ENCODE measurements at places on chromosomes 7 and 10.
A peak's percentile ranks its signal among the peaks of the same experiment; 100 is the strongest.

DNA sequence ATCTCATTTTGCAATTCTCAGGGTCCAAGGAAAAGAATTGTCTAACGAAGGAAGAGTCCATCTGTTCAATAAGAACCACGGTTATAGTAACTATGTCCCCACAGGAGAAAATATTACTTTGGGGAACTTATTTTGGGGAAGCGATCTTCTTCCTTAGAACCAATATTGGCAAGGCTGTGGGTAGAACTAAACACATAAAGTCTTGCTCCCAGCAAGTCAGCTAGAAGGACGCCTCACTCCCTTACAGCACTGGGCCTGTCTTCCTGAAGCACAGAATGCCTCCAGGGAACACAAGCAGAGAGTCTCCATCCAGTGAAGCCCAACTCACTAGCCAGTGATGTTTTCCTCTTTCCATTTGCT, 30.2 kb downstream of the C10orf71 start:
- peaks cover 15% of the 10 kb centered on the region for H3K27me3 ChIP-seq
- H3K36me3 ChIP-seq, result peaks cover 3% of the 10 kb centered on the region
- no peak overlapping the region for H3K27ac ChIP-seq
- no peak overlapping the region for H3K4me3 ChIP-seq
- peaks cover 3% of the 10 kb centered on the region for H3K4me1 ChIP-seq

DNA sequence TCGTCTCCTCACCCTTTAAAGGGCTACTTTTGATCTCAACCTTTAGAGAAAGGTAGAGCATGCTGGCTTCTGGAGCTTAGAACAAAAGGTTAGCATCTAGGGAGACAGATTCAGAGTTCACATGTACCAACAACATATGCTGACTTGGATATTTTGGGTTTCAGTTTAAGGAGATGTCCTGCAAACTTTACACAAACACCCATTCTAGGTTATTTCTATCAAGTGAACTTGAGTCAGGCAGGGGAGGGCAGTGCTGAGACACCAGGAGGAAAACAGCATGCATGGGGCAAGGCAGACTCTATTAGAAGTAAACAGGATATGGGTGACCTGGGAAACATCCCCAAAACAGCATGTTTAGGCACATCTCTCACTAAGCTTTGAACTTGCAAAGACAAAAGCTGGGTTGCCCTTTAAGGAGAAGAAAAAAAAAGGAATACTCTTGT, 43.8 kb downstream of the ARL4A start:
- H3K4me1 ChIP-seq, result peaks cover 15% of the 10 kb centered on the region
- no peaks in the 10 kb centered on the region for H3K27me3 ChIP-seq
- H3K4me3 ChIP-seq, result peak overlapping the region; percentile 79
- H3K36me3 ChIP-seq, result peaks cover 2% of the 10 kb centered on the region
- DNase-seq, result no peak

- no peak for DNase-seq
- no peaks in the 10 kb centered on the region for H3K27me3 ChIP-seq
- no peak overlapping the region for H3K27ac ChIP-seq
- no peak overlapping the region for H3K4me3 ChIP-seq
Observed at GRCh38 chr7:36878288-36878687, 154.0 kb upstream of the AOAH start.

DNA sequence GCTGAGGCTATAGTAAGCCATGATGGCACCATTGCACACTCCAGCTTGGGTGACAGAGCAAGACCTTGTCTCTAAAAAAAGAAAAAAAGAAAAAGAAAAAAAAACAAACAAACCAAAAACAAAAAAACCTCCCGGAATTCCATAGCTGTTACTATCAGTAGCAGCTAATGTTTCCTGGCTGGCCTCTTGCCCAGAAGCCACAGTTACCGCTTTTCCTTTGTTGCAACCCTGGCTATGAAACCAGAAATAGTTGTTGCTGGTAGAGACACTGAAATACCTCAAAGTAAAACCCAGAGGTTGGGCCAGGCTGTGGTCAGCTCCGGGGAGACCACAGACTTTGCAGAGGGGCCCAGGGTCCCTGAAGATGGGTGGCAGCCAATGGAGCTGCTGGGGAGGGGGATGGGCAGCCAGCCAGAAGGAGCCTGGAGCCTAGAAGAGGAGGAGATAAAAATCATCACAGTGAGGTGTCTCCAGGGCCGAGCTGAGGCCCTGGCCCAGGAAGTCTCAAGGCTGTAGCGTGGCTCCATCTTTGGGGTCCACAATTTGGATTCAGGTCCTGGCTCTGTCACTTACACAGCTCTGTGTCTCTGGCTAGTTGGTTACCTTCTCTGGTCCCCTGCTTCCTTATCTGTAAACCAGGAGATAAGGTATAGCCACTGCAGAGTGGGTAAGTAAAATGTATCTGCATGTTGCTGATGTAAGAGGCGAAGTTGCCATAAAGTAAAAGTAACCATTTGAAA, 3.4 kb upstream of the CHST12 start:
- no peaks in the 10 kb centered on the region for H3K27me3 ChIP-seq
- peaks cover 3% of the 10 kb centered on the region for H3K36me3 ChIP-seq
- peaks cover 26% of the 10 kb centered on the region for H3K4me1 ChIP-seq
- H3K27ac ChIP-seq, result peak overlapping the region; percentile 85
- DNase-seq, result no peak

DNA sequence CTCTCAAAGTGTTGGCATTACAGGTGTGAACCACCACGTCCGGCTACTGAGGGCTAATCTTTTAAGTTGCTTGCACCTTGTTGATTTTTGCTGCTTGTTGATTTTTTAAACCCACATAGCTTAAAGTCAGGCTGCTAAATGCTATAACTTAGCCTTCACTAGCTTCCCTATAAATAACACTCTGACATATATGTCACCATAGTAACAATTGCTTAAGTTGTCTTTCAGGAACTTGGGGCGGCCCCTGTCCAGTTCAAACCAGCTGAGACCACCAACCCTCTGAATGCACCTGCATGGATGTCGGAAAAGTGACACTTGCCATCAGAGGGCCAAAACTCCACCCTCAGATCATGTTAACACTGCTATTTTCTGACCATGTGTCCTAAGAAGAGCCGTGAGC, 47.3 kb downstream of the ST8SIA6 start:
- no peak for DNase-seq
- H3K36me3 ChIP-seq, result no peaks in the 10 kb centered on the region
- H3K27ac ChIP-seq, result no peak overlapping the region
- H3K27me3 ChIP-seq, result peaks cover 6% of the 10 kb centered on the region
- no peak overlapping the region for H3K4me3 ChIP-seq

DNA sequence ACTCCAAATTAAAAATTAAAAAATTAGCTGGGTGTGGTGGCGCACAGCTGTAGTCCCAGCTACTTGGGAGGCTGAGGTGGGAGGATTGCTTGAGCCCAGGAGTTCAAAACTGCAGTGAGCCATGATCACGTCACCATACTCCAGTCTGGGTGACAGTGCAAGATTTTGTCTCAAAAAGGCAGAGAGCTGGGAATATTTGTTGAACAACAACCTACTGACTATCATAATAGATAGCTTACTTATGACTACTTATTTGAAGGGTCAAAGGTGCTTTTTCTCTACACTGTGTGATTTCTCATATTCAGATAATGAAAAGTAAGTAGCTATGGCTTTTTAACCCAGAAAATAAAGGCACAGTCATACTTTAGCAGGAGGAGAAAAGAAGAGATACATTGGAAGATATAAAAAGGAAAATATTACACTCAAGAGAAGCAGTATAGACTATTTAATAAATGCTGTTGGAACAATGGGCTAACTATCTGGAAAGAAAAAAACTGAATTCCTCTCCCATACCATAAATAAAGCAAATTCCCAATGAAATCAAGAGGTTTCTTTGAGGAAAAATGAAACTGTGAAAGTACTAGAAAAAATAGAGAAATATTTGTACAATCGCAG, 6.7 kb downstream of the GSDME start:
- H3K36me3 ChIP-seq, result peaks cover 2% of the 10 kb centered on the region
- no peak for DNase-seq
- peaks cover 54% of the 10 kb centered on the region for H3K27me3 ChIP-seq
- H3K4me1 ChIP-seq, result peaks cover 7% of the 10 kb centered on the region
- H3K4me3 ChIP-seq, result no peak overlapping the region

GRCh38 chr10:78028438-78029268, 662 bp downstream of the POLR3A start:
- DNase-seq, result no peak
- no peaks in the 10 kb centered on the region for H3K27me3 ChIP-seq
- H3K4me1 ChIP-seq, result peaks cover 28% of the 10 kb centered on the region
- peak overlapping the region; percentile 99 for H3K27ac ChIP-seq
- H3K36me3 ChIP-seq, result peaks cover 10% of the 10 kb centered on the region

- H3K4me1 ChIP-seq, result peaks cover 10% of the 10 kb centered on the region
- no peak overlapping the region for H3K27ac ChIP-seq
- no peak for DNase-seq
- H3K36me3 ChIP-seq, result no peaks in the 10 kb centered on the region
- no peak overlapping the region for H3K4me3 ChIP-seq
Observed at GRCh38 chr7:48114115-48114514, 25.1 kb downstream of the UPP1 start.

DNA sequence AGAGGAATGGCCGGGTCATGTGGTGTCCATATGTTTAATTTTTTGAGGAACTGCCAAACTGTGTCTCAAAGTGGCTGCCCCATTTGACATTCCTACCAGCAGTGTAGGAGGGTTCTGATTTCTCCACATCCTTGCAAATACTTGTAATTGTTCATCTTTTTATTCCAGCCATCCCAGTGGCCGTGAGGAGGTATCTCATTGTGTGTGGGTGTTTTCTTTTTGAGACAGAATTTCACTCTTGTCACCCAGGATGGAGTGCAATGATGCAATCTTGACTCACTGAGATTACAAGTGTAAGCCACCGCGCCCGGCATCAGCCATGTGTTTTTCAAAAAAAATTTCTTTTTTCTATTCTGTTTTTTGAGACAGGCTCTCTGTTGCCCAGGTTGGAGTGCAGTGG, 38.7 kb upstream of the DLG5 start:
- peaks cover 4% of the 10 kb centered on the region for H3K27me3 ChIP-seq
- peaks cover 2% of the 10 kb centered on the region for H3K4me1 ChIP-seq
- no peak for DNase-seq
- H3K36me3 ChIP-seq, result peaks cover 2% of the 10 kb centered on the region
- H3K27ac ChIP-seq, result no peak overlapping the region

DNA sequence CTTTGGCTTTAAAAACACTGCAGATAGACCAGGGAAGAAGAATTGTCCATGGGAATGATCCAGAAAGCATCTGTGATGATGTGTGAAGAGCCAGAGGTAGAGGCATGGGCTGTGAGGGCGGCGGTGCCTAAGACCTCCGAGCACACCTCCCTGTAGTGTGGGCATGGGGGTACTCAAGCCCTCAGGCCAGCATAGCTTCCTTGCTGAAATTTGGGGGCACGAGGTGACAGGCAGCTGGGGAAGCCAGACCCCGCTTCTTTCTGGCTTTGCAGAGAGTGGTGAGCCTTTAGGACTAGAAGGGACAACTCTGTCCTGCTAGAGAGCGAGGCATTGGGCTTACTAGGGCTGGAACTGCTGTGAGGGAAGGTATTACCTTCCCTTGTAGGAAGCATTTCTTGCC, 187.7 kb upstream of the SH2B2 start:
- no peaks in the 10 kb centered on the region for H3K4me1 ChIP-seq
- DNase-seq, result no peak
- no peak overlapping the region for H3K4me3 ChIP-seq
- H3K27ac ChIP-seq, result no peak overlapping the region

DNA sequence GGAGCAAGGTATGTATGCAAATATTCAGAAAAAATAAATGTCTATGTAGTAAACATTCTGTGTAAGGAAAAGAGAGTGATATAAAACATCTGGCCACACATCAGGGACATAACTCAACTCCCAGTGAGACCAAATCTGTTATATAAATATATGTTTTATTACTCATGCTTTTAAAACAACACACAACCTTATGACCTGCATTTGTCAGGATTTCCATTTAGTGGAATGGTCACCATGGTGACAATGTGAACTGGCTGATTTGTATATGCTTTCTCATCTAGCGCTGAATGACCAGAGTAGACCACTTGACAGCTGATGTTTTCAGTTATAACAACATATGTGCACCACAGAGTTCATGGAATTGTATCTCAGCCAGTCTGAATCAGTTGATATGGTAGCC, 551.7 kb downstream of the HTR7 start:
- H3K27ac ChIP-seq, result no peak overlapping the region
- no peaks in the 10 kb centered on the region for H3K27me3 ChIP-seq
- no peaks in the 10 kb centered on the region for H3K4me1 ChIP-seq

GRCh38 chr10:114758331-114758730, 63.2 kb upstream of the FHIP2A start:
- H3K36me3 ChIP-seq, result peaks cover 4% of the 10 kb centered on the region
- DNase-seq, result no peak
- H3K27ac ChIP-seq, result no peak overlapping the region
- peaks cover 3% of the 10 kb centered on the region for H3K4me1 ChIP-seq

GRCh38 chr10:117718986-117719920, 176.7 kb downstream of the EMX2 start:
- H3K4me3 ChIP-seq, result no peak overlapping the region
- H3K36me3 ChIP-seq, result no peaks in the 10 kb centered on the region
- H3K27me3 ChIP-seq, result peaks cover 27% of the 10 kb centered on the region
- no peaks in the 10 kb centered on the region for H3K4me1 ChIP-seq
- no peak overlapping the region for H3K27ac ChIP-seq
- DNase-seq, result no peak

DNA sequence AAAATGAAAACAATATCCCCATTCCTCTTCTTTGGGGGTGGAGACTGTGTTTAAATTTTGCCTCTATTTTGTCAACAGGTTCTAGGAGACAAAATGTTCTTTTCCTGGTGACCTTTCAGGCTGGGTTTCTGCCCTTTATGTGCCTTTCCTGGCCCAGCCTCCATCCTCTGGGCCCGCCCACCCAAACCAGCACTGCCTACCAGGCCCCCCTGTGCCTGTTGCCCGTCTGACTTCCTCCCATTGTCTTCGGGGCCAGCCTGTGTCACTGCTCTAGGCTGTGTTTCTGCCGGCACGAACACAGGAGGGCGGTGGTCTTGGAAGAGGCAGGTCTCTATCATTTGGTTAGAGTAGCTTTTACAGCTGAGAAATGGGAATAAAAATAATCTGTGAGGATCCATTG, 13.9 kb downstream of the TSPAN14 start:
- DNase-seq, result peak; percentile 43
- H3K4me1 ChIP-seq, result peaks cover 81% of the 10 kb centered on the region
- peaks cover 10% of the 10 kb centered on the region for H3K36me3 ChIP-seq

- H3K4me3 ChIP-seq, result no peak overlapping the region
- no peaks in the 10 kb centered on the region for H3K27me3 ChIP-seq
- H3K36me3 ChIP-seq, result no peaks in the 10 kb centered on the region
- DNase-seq, result no peak
- no peaks in the 10 kb centered on the region for H3K4me1 ChIP-seq
Observed at GRCh38 chr10:56082169-56082568, 278.9 kb downstream of the ZWINT start.

GRCh38 chr10:68586606-68587305, 26.6 kb downstream of the TET1 start:
- no peaks in the 10 kb centered on the region for H3K36me3 ChIP-seq
- H3K4me1 ChIP-seq, result peaks cover 11% of the 10 kb centered on the region
- H3K27ac ChIP-seq, result no peak overlapping the region
- H3K27me3 ChIP-seq, result peaks cover 4% of the 10 kb centered on the region

DNA sequence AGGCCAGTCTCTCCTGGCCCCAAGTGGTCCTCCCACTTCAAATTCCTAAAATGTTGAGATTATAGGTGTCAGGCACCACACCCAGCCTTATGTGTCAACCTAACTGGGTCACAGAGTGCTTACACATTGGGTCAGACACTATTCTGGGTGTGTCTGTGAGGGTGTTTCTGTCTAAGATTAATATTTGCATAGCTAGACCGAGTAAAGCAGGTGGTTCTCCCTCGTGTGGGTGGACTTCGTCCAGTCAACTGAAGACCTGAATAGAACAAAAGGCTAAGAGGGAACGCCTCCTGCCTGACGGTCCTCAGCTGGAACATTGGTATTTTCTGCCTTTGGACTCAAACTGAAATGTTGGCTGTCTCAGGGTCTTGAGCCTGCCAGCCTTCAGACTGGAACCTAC, 11.5 kb downstream of the PPIF start:
- H3K4me3 ChIP-seq, result no peak overlapping the region
- DNase-seq, result no peak
- peaks cover 12% of the 10 kb centered on the region for H3K36me3 ChIP-seq
- peaks cover 23% of the 10 kb centered on the region for H3K4me1 ChIP-seq
